ENCODE measurements at places on chromosomes 5 and 9.

DNA sequence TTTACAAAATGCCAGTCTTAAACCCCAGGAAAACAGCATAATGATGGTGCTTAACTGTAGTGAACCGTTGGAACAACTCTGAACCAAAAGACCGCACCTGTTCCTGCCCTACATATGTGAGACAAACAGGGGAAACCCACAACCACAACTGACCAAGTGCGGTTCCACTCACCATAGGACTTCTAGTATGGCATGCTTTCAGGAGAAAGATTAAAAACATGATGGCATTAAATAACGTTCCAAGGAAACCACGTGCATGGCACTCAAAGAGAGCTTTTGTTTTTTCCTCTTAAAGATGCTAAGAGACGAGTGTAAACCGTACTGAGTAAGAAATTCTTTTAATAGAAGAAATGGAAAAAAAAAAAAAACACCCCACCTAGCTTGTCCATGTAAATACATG is 119.8 kb downstream of the SSBP2 start:
- DNase-seq: peak; percentile 33

DNA sequence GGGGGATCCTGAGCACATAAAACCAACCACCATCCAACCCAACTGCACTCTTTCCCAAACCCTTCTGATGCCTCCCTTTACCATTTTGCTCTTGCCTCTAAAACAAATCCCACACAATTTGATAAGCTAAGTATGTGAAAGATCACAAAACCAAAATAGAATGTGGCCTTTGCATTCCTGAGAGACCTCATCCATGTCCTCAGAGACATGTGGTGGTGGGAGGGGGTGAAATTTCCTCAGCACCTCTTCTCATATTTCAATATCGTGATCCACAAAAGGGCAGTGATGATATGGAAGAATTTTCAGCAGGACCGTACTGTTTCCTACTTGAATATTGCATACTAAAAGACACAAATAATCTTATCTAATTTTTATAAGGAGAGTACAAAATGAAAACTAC is 423.3 kb downstream of the TLE1 start:
- DNase-seq: no peak

DNA sequence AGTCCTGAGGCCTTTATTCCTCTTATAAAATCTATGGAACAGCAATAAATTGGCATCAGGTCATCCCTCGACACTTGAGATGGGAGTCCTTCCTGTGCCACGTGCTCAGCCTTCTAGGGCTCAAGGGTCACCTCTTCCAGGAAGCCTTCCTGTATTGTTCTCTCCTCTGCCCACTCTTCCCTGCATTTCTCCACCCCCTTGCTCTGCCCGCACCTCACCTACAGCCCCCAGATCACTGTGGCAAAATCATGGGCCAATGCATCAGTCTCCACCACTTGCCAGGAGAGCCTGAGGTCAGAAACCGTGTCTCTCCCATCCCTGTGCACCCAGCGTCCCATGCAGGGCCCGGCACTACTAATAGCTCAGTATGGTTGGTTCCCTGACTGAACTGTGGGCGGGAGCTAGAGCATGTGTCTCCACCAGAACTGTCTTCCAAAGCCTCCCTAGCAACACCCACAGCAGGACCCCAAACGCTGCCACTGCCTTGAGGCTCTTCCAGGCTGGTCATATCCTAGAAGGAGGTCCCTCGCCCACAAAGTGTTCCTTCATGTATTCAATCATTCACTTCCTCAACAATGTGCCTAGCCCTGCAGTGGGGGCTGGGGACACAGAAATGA is 13.5 kb downstream of the DUSP1 start:
- DNase-seq: no peak

- DNase-seq: no peak
Observed at GRCh38 chr5:6158974-6159831, 219.1 kb downstream of the MED10 start.

GRCh38 chr5:122908662-122909061 is 63.2 kb downstream of the SNX24 start:
- no peak for DNase-seq

DNA sequence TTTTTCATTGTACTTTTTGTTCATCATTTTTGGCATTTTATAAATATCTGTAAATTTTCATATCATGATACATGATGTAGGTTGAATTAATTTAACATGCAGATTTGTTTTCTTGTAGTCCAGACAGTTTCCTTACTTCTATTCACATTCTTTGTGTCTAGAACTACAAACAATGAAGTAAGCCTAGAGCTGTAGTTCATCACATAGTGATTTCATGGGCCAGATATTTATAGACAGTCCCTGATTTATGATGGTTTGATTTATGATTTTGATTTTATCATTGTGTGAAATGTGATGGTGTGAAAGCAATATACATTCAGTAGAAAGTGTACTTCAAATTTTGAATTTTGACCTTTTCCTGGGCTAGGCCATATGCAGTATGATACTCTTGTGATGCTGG is 139.0 kb downstream of the ARHGEF28 start:
- DNase-seq: no peak

DNA sequence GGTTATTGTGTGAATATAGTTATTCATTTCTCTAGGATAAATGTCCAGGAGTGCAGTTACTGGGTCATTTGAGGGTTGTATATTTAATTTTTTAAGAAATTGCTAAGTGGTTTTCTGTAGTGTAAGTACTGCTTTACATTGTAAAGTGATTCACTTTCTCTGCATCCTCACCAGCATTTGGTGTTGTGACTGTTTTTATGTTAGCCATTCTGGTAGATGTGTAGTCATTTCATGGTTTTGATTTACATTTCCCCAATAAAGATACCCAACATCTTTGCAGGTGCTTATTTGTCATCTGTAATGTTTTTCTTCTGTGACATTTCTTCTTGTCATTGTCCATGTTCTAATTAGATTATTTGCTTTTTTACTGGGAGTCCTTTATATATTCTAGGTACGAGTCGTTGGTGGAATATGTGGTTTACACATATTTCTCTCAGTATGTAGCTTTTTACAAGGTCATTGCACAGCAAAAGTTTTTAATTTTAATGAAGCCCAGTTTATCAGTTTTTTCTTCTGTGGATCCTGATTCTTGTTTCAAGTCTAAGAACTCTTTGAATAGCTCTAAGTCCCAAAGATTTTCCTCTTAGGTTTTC is 34.0 kb downstream of the SCGB3A1 start:
- DNase-seq: no peak

GRCh38 chr5:64330728-64331231 is 165.1 kb downstream of the RNF180 start:
- no peak for DNase-seq

DNA sequence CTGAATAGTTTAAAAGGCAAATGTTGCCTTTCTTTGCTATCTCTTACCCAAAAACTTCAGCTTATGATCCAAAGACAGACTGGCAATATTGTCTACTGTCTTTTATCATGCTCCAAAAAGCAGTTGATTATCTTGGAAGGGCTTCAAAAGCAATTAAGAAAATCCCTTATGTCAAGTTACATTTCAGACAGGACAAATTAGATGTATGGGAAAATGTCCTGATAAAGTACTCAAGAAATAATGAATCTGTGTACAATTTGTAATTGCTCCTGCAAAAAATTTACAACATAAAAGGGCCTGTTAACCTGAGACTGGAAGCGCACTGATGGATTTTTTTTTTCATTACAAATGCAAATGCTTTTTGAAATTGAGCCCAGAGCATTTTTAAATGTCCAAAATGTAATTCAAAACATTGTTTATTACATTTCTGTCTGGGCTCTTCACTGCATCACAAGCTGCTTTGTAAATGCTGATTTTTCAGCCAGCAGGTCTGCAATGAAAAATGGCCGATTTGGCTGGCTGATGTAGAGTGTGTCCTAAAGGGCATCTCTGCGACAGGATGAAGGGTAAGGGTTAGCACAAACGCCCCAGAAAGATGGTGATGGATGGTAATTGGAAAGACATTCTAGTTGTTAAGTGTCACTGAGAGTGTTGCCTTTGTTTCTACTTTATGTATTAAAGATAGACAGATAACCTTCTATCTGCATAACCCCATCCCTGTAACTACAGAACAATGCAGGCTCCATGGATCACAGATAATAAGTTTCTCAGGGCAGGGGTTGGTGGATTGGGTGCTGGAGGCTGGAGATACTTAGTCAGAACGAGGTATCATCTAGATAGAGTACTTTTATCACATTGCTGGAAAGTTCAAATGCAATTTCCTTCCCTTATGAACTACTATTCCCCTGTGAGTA is 27.0 kb downstream of the MAT2B start:
- no peak for DNase-seq

GRCh38 chr5:59789894-59790293 is 103.6 kb downstream of the PDE4D start:
- DNase-seq: no peak

DNA sequence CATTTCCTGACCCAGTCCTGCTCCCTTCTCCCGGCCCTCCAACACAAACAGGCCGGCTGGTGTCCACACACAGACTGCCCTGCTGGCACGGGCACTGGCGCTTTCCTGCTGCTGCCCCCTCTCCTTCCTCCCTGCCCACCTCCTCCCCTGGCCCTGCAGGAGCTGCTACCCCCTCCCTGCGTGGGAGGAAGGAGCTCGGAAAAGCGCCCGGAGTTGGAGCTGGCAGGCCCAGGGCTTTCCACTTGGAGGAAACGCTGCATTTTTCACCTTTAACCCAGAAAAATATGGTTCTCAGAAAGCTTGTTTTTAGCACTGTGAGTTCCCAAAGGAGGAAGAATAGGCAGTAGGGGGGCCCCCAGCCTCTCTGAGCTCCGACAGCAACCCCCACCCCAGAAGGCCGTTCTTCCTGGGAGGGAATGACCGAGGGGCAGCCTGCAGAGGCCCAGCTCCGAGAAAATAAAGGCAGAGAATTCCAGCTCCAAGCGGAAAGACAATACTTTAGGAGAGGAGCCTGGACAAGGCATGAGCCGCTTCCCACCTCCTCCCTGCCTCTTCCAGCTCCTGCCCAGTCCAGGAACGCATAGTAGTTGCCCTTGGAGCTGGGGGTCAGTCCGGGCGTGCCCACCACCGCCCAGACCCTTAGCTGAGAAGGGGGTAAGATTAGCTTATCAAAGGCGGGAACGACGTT is 88.9 kb downstream of the LIFR start:
- no peak for DNase-seq

GRCh38 chr9:32385152-32385884 is 875 bp downstream of the ACO1 start:
- no peak for DNase-seq

- DNase-seq: no peak
Observed at GRCh38 chr9:12880406-12881015, 105.7 kb downstream of the LURAP1L start.

- no peak for DNase-seq
Observed at GRCh38 chr9:129568560-129569501, 52.1 kb downstream of the C9orf50 start.

DNA sequence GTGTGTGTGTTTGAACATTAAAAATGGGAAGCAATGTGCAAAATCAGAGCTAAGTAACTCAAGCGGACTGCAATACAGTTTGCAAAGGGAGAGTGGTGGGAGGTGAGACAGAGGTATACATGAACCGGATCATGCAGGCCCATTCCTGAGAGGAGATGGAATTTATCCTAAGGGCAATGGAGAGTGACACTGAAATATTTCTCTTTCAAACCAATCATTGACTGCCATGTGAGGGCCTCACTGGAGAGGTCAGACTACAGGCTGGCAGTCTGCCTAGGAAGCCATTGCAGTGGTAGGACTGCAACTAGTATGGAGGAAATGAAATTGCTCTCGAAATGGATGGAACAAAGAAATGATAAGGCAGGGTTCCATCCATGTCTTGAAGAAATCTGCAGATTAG is 34.8 kb downstream of the TNFSF15 start:
- DNase-seq: no peak

DNA sequence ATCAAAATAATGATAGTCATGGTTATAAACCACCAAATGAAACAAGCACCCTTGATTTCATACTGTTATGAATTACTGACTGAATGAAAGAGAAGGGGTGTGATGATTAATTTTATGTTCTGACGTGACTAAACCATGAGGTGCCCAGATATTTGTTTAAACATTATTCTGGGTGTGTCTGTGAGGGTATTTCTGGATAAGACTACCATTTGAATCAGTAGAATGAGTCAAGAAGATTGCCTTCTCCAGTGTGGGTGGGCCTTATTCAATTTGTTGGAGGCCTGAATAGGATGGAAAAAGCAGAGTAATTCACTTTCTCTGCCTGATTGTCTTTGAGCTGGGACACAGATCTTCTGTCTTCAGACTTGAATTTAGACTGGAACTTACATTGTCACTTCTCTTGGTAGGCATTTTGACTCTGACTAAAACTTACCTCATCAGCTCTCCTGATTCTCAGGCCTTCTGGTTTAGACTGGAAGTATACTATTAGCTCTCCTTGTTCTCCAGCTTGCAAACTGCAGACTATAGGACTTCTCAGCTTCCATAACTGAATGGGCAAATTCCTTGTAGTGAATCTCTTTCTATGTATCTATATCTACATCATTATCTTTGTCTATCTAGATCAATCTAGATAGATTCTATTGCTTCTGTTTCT is 321.9 kb upstream of the TARS1 start:
- no peak for DNase-seq

DNA sequence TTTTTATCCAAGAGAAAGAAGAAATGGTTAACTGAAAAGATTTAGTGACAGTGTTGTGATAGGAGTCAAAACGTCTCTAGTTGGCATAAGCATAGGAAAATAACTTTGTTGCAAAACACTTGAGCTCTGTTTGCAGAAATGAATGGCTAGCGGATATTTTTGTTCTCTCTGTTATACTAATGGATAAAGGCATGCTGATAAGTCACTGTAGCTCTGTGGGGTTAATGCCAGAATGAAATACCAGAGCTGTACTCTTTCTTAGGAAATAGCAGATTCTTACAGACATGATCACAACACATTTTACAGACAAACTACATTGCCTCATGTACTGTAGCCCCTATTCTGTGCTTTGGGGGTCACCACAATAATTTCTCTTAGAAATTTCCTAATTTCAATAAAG is 202.8 kb downstream of the DMRTA1 start:
- no peak for DNase-seq

DNA sequence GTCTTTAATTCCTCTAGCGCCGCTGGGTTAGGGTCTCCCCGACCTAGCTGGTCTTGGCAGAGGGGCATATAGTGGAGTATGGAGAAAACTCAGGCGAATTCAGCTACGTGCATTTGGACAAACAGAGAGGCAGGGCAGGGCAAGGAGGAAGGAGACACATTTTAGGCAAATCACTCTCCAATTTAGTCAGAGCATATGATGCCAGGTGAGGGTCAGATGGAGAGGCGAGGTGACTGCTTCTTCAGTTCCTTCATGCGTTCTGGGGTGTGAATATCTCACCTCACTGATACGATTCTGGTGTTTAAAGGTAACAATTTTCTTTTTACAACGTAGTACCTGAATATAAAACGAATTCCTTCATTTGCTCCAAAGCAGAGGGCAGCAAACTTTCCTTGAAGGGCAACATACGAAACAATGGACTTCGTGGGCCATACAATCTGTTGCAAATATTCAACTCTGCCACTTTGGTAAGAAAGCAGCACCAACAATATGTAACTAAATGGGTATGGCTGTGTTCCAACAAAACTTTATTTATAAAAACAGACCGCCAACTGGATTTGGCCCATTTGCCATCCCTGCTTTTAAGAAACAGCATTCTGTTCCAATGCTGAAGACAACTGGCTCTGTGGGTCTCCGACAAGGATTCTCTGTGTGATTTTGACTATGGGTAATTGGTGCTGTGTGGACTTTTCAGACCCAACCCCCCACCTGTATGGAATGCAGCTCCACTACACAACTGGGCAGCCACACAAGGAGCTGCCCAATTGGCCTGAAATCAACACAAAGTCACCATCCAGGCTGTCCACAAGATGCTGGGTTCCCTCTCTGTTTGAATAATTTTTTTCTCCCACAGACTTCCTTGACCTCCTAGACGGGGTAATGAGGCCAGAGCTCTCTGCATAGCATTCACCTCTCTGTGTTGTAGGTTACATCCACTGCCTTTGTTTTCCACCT is 53.8 kb downstream of the RAPGEF1 start:
- no peak for DNase-seq

GRCh38 chr5:50724-51499 is 41.1 kb upstream of the PLEKHG4B start:
- DNase-seq: no peak
